ENCODE measurements at places on chromosomes 7 and 10.

GRCh38 chr7:12601302-12601869, 30.9 kb downstream of the SCIN start:
- H3K4me3 ChIP-seq = no peak overlapping the region
- peaks cover 10% of the 10 kb centered on the region for H3K36me3 ChIP-seq
- H3K27ac ChIP-seq = no peak overlapping the region
- H3K4me1 ChIP-seq = no peaks in the 10 kb centered on the region
- H3K27me3 ChIP-seq = no peaks in the 10 kb centered on the region

DNA sequence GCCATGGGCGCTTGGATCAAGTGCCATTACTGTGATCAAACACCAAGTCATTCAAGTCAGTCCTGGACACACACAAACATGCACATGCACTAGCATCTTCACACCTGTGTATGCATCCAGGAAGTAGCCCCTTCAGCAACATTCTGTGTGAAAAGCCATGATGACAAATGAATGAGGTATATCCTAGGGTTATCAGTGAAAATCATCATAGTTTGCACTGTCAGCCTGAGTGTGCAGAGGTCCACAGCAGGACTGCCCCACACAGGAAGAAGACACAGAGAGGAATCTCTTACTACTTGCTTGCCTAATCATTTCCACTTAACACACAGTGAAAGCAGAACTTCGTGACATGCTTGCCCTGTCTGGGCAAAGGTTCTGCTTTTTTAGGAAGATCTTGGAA, 184.0 kb upstream of the ADO start:
- no peak overlapping the region for H3K4me3 ChIP-seq
- H3K36me3 ChIP-seq = no peaks in the 10 kb centered on the region
- no peaks in the 10 kb centered on the region for H3K27me3 ChIP-seq
- DNase-seq = no peak
- no peak overlapping the region for H3K27ac ChIP-seq

- H3K27me3 ChIP-seq = no peaks in the 10 kb centered on the region
- no peaks in the 10 kb centered on the region for H3K36me3 ChIP-seq
- H3K27ac ChIP-seq = no peak overlapping the region
- DNase-seq = no peak
- H3K4me1 ChIP-seq = no peaks in the 10 kb centered on the region
Measured at GRCh38 chr10:88903715-88904114, 23.7 kb downstream of the STAMBPL1 start.

DNA sequence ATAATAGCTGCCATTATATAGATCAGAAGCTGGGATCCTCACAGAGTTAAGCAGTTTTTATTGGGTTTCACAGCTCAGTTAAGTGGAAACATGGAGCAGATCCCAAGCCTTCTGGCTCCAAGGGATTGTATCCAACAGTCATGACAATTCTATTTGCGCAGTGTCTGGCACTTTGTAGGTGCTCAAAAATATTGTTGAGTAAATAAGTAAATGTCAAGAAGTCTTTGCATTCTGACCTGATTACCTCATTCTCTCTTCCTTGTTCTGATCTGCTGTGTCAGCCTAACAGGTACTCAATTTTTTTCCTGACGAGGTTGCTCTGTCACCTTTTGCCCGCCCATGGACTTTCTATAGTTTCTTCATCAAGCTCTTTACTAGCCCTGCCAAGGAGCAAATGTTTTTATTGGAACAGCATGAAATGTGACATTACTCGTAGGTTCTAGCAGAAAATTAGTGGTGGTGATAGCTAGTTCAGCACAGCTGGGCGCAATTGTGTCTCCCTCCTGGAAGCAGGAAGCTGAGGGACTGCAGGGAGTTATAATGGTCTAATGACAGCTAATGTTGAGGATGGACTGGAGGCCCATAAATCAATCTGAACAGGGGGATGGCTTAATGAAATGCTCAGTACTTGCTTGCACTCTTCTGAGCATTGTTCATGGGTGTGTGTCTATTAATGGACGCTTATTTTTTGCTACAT, 680.2 kb downstream of the CCSER2 start:
- H3K4me3 ChIP-seq = no peak overlapping the region
- no peak overlapping the region for H3K27ac ChIP-seq
- no peak for DNase-seq
- no peaks in the 10 kb centered on the region for H3K36me3 ChIP-seq
- H3K27me3 ChIP-seq = no peaks in the 10 kb centered on the region
- H3K4me1 ChIP-seq = no peaks in the 10 kb centered on the region

All from esophagus squamous epithelium (tissue), 5 donors.